RWPE2 (cell line): ENCODE measurements at places on chromosomes 1 and 21.

- no peak for DNase-seq
These were observed 5.0 kb downstream of the SRARP start for GRCh38 chr1:16009030-16009460.

- DNase-seq = no peak
These were observed 117.1 kb upstream of the IPO9 start for GRCh38 chr1:201711811-201712210.

DNA sequence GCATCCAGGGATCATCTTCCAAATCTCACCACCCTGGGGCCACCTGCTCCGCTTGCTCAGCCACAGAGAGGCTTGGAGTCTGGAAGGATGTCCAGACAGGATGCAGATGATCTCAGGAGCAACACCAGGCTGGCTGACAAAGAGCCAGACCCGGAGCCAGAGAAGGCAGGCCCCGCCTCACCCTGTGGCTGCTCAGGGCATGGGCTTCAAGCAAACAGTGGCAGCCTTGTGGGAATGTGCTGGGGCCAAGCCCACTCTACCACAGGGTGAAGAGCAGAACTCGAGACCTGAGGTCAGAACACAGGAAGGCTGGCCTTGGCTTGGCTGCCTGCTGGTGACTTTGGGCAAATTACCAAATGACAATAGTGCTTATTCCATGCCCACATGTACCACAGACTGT lies 45.5 kb downstream of the MRPL37 start:
- no peak for DNase-seq

- no peak for DNase-seq
These were observed 62.7 kb downstream of the ADARB1 start for GRCh38 chr21:45136927-45137611.

GRCh38 chr21:25199944-25200343 lies 407.3 kb downstream of the MRPL39 start:
- no peak for DNase-seq

DNA sequence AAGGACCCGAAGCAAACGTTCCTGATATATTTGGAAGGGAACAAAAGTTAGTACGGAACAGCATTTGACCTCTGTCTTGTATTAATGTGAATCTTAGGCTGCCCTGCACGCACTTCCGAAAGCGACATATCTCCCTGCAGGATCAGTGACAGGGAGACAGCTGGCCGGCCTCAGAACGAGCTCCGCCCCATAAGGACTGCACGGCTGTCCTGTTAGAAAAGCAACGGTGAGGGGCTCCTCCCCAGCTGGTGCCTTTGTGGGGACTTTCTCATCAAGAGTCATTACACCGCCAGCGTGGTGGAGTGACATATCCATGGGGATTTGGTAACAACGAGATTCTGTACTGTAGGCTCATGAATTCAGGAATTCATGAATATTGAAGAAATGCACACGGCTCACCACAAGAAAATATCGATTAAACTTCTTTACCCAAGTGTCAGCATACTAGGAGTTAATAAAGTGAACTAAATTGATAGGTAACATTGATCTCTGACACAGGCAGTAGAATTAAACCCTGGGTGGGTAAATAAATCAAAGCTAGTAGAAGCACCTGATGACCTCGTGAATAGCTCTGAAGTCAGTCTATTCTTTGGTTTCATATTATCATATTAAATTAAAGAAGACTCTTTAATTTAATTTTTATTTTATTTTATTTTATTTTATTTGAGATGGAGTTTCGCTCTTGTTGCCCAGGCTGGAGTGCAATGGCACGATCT lies 8.1 kb upstream of the GREM2 start:
- DNase-seq = no peak

DNA sequence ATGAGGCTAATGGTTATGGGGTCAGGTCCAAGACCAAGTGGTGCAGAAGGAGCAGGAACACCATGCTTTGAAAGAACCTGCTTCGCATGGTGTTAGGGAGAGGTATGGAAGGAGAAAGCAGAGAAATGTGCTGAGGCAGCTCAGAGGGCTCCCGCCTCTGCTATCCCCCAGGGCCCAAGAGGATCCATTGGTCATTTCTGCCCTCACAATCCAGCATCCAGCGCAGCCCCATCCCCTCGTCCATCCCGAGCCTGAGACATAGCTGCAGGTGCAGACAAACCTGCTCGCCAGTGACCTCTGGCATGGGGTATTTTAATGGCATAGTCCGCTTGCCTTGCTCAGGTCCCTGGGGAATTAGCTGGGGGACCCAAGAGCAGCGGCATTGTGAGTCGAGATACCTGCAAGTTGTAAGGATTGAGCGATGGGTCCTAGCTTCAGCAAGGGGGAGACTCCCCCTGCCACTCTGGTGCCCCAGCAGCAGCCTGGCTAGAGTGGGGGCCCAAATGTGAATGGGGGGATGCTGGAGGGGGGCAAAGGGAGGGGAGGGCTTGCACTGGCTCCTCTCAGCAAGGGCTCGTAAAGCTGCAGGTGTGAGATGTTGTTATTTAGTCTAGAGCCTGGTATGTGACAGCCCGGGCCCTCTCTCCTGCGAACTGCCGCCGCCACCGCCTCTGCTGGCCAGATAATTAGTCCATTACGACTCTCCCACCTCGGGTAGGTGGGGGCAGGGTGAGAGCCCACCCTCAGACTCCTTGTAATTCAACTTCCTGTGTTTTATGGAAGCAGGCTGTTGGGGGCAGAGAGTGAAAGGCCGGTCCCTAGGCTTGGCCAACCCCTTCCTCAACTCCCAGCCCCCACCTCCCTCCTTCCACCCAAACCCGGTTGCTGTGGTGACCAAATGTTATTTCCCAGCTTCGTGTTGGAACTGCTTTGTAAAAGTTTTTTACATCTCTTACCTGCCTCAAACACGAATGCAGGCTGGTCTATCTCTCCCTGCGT lies 118.8 kb downstream of the RNF220 start:
- DNase-seq = no peak

DNA sequence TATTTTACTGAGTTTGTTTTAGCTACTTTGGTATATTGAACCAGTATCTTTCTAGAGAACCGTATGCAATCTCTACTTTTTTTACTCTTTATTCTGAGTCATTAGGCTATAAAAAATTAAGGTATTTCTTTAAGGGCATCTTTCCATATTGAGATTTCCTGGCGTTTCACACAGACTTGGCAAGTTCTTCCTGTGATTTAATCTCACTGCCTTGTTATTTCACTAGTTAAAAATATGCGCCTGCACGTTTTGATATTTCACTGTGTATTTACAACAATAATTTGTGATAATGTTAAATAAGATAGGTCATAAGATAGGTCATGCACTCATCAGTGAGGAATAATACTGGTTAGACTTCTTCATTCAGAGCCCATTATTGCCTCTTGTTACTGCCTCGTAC lies 16.2 kb upstream of the CR1L start:
- no peak for DNase-seq

DNA sequence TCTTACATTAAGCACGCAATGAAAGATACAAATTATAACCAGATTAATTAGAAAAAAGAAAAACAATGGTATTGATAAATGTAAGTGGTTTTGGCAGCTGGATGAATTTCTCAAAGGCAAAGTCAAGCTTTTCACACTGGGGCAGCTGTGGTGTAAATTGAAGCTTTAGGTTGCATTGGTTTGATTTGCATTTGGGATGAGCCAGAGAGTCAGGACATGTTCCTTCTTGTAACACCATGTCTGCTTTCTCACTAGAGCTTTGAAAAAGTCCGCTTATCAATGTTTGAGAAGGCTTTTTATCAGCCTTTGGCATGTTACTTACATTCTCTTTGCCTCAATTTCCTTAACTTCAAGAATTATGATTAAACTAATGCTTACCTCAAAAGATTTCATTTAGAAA lies 173.9 kb downstream of the GPATCH2 start:
- DNase-seq = no peak

- no peak for DNase-seq
These were observed 56.4 kb downstream of the ELK4 start for GRCh38 chr1:205575294-205575885.

DNA sequence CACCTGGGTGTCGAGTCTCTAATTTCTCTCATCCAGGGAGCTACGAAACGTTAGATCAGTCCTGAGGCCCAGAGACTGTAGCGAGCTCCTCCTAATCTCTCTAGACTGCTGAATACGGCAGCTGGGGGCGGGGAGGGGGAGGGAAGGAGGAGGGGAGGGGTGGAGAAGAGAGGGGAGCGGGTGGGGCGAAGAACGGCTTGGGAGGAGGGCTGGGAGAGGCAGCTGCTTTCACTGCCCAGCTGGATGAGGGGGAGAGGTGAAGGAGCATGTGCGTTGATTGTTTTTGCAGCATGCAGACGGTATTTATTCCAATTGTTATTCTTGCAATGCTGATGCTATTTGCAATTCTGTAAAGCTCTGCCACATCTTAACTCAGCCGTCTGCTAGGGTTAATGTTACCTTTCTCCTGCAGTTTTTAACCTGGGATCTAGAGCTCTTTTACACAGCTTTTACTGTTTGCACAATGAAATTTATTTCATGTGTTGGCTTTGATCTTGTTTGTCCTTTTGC lies 790 bp downstream of the DNAJC6 start:
- no peak for DNase-seq

- peak; percentile 72 for DNase-seq
These were observed 121.8 kb downstream of the PLA2G4A start for GRCh38 chr1:186950547-186950946.

DNA sequence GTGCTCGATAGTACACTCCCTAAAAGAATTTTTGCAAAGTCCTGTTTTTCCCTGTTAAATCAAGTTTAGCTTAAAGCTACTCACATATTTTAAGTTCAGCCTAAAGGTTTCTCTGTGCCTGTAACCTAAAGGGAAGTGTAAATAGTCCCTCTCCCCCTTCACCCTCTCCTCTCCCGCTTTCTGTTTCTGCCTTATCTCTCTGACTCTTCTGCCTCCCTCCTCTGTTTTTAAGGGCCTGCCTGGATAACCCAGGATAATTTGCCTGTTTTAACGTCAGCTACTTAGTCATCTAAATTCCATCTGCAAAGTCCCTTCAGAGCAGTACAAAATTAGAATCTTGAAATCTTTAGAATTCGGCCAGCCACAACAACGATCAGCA lies 92.6 kb downstream of the NID1 start:
- no peak for DNase-seq

DNA sequence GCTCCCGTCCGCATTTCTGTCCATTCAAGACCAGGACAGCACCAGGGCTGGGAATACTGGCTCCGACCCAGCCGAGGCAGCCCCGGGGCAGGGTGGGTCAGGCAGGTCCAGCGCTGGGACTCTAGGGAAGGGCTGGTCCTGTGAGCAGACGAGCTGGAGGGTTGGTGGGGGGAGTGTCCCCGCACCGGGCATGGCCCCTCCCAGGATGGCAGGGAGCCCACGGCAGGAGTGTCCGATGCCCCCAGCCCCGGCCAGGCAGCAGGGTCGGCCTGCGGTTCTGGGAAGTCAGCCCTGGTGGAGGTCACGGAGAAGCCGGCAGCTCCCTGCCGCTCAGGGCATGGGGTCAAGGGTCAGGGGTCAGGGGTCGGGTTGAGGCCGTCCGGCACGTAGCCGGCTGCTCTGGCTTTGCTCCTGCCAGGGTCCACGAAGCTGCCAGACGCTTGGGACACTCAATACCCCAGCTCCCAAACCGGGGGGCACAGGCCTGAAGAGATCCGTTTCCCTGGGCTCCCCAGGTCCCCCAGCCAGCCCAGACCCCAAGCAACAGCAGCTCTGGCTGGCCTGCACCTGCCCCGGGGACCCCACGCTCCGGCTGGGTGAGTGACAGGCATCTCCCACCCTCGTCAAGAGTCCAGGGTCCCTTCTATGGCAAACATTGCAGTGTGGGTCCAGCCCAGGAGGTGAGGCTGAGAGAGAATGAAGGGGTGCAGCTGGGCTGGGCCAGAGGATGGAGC lies 6.7 kb downstream of the C1QTNF12 start:
- DNase-seq = no peak

DNA sequence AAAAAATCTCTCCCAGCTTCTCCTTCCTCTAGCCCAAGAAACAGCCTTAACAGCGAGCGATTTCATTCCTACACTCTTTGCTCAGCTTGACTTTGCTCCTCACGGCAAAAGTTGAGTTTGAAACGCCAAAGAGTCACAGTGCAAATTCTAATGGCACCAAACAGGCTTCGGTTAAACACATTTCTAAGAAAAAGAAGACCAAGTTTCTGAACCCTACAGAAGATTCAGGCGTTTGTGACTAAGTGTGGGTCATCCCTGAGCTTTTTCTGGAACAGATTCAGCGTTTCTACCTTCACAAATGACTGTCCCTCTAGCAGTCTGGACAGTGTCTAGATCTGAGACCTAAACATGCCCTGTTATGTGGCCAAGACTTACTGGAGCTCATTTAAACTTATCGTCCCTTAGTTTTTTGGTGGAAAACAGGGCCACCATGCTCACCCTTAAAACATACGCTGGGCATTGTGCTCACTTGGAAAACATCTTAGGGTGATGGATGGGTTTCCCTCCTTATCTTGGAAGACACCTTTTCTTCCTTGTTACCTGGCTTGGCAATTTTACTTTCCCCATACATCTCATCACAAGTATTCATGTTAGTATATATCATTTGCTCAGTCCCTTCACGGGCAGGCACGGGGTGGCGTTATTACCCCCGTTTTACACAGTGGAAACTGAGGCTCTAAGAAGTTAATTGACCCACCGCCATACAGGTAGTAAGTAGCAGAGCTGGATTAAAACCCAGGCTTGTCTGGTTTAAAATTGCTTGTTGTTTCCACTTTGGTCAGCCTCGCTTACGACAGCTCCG lies 1.0 kb downstream of the C1orf198 start:
- no peak for DNase-seq

- DNase-seq = no peak
These were observed 1326.5 kb upstream of the B3GALT2 start for GRCh38 chr1:194512957-194513356.

DNA sequence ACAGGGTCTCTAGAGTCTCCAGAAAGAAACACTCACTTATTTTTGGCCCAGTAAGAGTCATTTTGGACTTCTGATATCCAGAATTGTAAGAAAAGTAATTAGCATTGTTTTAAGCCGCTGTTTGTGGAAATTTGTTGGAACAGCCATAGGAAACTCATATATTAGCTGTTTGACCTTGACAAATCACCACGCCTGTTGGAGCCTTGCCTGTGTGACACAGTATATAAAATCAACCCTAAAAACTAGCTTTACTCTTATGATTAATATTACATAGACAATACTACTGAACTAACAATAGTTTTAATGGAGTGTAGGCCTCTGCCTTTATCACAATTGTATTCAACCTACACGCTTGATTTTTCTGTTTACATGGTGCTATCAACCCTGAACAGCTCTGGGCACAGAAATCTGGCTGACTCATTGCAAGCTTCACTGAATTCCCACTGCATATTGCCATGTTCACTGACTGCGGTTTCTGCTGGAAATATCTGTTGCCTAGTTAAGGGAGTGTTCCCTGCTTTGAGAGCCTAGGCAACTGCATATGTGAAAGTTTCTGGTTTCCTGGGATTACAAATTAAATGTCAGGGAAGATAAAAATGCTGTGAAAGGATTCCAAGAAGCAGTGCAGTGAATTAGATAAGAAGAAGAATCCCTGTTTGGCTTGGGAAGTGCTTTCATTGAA lies 419.5 kb upstream of the DEPDC1 start:
- DNase-seq = no peak

GRCh38 chr1:41712081-41712480 lies 206.6 kb downstream of the HIVEP3 start:
- no peak for DNase-seq

DNA sequence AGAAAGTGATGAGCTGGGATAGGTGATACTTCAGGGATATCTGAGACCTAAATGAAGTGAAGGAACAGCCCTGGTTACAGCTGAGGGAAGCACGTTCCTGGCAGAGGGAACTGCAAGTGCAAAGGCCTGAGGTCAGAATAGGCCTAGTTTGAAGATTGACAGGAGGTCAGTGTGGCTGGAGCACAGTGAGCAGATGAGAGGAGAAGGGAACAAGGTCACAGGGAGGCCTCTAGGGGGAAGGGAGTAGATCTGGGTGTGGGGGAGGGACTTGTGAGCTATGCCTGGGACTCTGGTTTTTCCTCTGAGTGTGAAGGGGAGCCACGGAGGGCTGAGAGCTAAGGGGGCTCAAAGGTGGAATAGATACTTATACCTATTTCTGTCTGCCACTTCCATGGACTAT lies 736.4 kb downstream of the MATN1 start:
- DNase-seq = no peak
